ENCODE measurements at places on chromosomes 12 and 14. TPM values are rescaled to one million over a fixed set of nuclear protein-coding genes. Genes with fewer than 3 reads are reported as not detected.
A peak's percentile ranks its signal among the peaks of the same experiment; 100 is the strongest.

DNA sequence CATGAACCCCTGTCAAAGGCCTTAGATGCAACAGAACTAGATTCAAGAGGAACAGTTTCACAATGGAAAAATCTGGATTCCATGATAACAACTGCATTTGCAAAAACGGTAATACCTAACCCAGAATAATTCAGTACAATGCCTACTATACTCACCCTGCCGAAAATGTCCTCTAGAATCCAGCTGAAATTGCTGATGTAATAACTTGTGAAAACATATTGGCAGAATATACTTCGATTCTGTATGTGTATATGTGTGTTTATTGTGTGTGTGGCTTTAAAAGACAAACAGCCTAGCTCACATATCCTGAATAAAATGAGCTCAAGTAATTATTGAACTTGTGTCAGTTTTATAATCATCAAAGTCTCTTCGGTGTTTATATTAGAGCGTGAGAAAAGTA, 46.0 kb downstream of the PHLDA1 start:
- no peak for DNase-seq

TC2N gene
- 30.6 TPM for total RNA-seq

GRCh38 chr12:87227162-87227561, 802.0 kb downstream of the C12orf50 start:
- no peak for DNase-seq

DNA sequence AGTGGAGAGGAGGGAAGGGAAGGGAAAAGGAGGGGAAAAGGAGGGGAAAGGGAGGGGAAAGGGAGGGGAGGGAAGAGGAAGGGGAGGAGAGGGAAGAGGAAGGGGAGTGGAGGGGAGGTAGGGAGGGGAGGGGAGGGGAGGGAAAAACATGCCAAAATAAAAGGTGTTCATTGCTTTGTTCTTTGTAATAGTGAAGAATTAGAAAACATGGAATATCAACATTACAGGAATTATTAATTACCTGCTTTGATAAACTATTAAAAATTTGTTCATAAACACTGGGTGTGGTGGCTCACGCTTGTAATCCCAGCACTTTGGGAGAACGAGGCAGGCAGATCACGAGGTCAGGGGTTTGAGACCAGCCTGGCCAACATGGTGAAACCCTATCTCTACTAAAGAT, 579.2 kb downstream of the MED13L start:
- DNase-seq: no peak

P2RX2 gene
- not detected for total RNA-seq

PPTC7 gene
- 18.2 TPM for total RNA-seq

GRCh38 chr12:128976120-128976738, 123.0 kb downstream of the GLT1D1 start:
- DNase-seq: no peak

GZMB gene
- not detected for total RNA-seq

TDP1 gene
- 29.2 TPM for total RNA-seq

KRT85 gene
- total RNA-seq: not detected

DNA sequence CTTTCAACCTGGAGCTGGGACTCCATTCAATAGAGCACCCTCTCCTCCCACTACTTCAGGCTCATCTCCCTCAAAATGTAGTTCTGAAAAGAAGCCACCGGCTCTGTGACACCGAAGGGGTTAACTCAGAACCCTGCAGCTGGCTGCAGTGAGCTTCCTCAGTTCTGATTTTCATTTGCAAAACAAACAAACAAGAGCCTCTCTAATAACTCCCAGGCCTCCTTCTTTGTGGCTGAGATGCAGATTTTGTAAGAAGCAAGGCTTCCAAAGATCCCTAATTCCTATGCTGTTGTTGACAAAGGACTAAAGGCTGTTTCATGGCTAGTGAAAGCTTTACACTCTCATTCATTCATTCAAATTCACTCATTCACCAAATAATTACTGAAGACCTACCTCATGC, 333.4 kb upstream of the TBX3 start:
- DNase-seq: no peak

FZD10 gene
- total RNA-seq: 0.09 TPM

SPX gene
- 6.4 TPM for total RNA-seq

GRCh38 chr12:130968611-130969010, 14.9 kb downstream of the ADGRD1 start:
- no peak for DNase-seq

DNA sequence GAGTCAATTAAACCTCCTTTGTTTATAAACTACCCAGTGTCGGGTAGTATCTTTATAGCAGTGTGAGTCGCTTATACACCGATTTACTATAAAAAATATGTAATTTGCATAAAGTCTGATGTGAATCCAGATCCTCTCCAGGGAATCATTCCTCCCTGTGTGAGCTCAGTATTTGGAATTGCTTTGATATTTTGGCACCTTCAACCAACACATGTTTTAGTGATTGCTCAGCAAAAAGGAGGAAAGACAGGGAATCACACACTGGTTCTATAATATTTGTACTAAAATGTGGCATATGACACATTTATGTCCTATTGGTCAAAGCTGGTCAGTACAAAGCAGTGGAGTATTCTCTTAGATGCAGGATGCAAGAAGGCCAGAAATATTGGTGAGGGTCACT, 703.9 kb upstream of the ATXN7L3B start:
- DNase-seq: no peak

ESR2 gene
- total RNA-seq: 0.23 TPM

MAGOHB gene
- total RNA-seq: 134 TPM

A2M gene
- 1.00 TPM for total RNA-seq

ISM2 gene
- total RNA-seq: 10.6 TPM

SUSD6 gene
- 21.5 TPM for total RNA-seq

DNA sequence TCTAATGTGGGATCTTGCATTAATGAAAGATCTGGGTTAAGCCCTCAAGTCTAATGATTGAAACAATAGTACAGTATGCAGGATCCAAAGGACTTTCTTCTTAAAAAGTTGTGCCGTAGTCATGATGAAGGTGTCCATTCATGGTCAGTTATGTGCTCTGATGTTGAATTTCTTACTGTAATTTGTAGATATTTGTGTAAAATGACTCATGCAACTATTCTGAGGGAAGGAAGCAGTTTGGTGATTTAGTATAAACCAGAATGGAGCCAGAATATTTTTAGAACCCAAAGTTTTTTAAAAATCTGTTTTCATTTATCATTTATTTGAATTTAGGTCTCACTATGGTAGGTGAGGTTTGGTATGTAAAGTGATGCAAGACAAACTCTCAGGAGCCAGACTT, 151.2 kb downstream of the AKAP6 start:
- DNase-seq: no peak

- DNase-seq: no peak
Measured at GRCh38 chr14:101581806-101582205, 20.5 kb downstream of the DIO3 start.

- DNase-seq: no peak
Measured at GRCh38 chr14:73276836-73277235, 39.5 kb downstream of the PAPLN start.

PPM1H gene
- total RNA-seq: 151 TPM

- DNase-seq: no peak
Measured at GRCh38 chr12:103310546-103311270, 185.1 kb downstream of the C12orf42 start.

DNA sequence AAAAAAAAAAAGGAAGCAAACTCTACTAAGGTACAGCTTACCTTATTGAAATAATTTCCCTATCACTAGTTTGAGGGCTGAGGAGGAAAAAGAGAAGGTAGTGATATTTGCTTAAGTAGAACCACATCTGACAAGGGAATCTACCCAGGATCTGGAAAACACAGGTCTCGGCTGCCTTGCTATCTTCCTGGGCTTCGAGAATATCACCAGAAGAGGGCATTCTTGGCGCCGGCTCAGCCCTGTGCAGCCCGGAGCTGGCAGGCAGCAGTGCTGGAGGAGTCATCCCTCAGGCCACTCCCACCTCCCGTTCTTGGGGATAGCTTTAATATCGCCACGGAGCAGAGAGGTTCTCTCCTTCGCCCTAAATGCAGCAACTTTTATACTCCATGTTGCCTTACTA, 1181.2 kb downstream of the VRK1 start:
- peak; percentile 55 for DNase-seq

GRCh38 chr12:112325622-112326207, 56.5 kb downstream of the HECTD4 start:
- no peak for DNase-seq

DNA sequence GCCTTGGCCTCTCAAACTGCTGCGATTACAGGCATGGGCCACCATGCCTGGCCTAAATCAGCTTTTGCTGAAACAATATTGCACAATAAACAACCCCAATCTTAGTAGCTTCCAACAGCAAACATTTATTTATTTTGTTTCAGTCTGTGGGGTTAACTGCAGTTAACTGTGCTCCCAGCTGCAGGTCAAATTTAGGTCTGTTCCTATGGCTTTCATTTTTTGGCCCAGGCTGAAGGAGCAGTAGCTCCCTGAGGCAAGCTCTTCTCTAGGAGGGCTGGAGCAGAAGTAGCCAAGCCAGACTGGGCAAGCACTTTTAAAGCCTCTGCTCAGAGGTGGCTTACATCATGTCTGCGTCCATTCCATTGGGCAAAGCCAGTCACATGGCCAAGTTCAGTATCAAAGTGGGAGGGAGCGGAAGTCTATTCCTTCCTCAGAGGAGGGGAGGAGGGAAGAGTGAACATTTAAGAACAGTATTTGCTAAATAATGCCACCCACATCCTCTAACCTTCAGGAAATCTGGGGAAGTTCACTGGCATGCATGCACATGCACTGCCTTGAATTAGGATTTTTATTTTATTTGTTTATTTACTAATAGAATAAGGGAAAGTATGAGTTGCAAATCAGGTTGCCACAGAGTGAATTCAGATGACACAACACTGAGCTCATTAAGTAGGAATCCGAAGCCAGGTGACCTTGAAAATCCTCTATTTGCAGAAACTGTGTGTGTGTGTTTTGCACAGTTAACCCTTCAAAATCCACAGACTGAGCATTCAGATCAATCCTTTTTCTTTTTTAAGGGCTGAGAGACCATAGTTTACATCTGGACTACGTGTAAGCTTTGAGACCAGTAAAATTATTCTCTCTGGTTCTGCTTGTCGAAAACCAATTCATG, 122.0 kb upstream of the SEL1L start:
- peak; percentile 7 for DNase-seq

NDUFA12 gene
- 122 TPM for total RNA-seq

SVOP gene
- 0.14 TPM for total RNA-seq

- no peak for DNase-seq
Measured at GRCh38 chr14:82626156-82627066, 1092.8 kb upstream of the SEL1L start.

DNA sequence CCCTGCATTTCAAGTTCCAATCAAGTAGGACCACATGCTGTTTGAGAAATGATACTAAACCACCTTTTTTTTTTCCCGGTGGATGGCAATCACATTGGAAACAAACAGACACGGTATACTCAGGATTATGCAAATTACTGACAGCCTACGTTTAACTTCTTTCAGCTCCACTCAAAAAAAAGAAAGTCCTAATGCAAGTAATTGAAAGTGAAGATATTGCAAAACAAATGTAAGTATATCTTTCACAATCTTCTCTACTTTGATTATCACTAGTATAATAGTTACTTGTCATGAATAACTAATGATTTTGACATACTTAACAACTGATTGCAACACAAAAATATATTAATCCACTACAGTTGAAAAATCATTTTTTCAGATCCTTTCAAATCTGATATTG, 2.6 kb upstream of the OSBPL8 start:
- no peak for DNase-seq

PZP gene
- total RNA-seq: not detected

DNA sequence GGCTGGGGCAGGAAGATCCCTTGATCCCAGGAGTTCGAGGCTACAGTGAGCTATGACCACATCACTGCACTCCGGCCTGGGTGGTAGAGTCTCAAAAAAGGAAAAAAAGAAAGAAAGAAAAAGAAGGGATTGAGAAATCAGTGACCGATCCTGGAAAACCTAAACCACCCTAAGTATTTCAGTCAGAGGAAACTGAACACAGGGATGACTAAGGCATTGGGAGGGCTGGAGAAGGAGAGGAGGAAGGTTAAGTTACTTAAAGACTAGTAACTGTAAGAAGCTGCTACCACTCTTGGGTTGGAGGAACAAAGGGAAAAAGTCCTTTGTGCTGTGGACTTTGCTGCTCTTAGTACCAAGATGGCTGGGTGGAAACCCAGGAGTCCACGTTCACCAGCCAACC, 10.6 kb downstream of the HHIPL1 start:
- DNase-seq: no peak

EML1 gene
- total RNA-seq: 7.2 TPM

- no peak for DNase-seq
Measured at GRCh38 chr14:100643426-100643825, 56.2 kb upstream of the BEGAIN start.

CMA1 gene
- total RNA-seq: not detected

- DNase-seq: no peak
Measured at GRCh38 chr14:106308839-106309389, 782.5 kb downstream of the TMEM121 start.

DNA sequence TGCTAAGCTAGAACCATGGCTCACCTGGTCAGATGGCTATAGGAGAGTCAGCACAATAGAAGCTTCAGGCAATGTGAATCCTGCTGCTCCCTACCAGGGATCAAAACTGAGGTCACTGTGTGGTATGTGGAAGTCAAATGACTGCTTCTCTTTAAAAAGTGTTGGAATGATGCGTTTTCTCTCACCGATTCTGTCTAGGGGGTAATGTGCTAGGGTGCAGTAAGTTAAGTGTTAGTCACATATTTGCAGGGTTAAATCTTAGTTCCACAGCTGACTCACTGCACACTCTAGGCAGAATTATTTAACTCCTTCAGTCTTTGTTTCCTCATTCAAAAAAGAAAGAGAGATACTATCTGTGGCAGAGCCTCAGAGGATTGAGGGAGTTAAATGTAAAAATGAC, 696.6 kb downstream of the DIO2 start:
- DNase-seq: peak; percentile 17

GRCh38 chr12:5505116-5505515, 73.2 kb downstream of the NTF3 start:
- DNase-seq: no peak

Measured in Caco-2 (cell line).